H1 (cell line): ENCODE measurements at places on chromosomes 7 and 10. TPM values are rescaled to one million over a fixed set of nuclear protein-coding genes. Genes with fewer than 3 reads are reported as not detected.
A peak's percentile ranks its signal among the peaks of the same experiment; 100 is the strongest.

GRCh38 chr7:92737706-92738105 lies 98.7 kb downstream of the CDK6 start:
- no peaks in the 10 kb centered on the region for H3K36me3 ChIP-seq
- DNase-seq, result no peak
- H3K27me3 ChIP-seq, result no peaks in the 10 kb centered on the region
- H3K4me1 ChIP-seq, result peaks cover 2% of the 10 kb centered on the region; the same call in 1 of the 2 replicates

DNA sequence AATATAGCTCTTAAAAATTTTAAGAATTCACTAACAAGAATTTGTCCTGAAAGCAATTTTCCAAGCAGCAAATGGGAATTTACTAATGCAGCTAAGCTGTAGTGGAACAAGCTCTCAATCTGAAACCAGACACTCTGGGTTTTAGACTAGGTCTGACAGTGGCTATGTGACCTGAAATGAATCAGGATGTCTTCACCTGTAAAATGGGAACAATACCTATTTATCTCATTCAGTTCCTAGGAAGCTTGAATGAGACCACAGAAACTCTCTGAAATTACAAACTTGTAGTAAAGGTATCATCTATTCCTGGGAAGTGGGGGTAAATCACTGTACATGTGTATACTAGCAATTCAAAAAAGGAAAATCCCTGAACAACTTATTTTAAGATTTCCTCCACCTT lies 1.2 kb downstream of the DNAJC2 start:
- peaks cover 9% of the 10 kb centered on the region for H3K36me3 ChIP-seq
- no peak for DNase-seq
- H3K4me3 ChIP-seq, result peak overlapping the region; percentile 99
- peaks cover 3% of the 10 kb centered on the region; the same call in 1 of the 2 replicates for H3K4me1 ChIP-seq
- no peaks in the 10 kb centered on the region for H3K27me3 ChIP-seq

DNA sequence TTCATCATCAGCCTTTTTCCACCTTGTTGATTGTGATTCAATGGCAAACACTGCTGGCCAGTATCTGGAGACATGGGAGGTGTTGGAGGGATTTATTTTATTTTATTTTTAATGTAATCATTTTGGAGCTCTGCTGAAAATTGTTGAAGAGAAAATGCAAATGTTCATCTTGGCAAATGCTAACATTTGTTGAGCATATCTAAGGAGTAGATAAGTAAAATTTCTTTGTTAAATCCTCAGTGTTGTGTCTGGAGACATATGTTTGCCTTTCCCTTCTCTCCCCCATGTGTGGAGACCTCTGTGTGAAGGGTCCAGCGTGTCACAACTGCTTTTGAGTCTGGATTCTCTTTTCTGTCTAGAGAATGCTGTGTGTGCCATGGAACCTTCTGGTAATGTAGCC lies 300.3 kb downstream of the FZD1 start:
- no peak overlapping the region for H3K27ac ChIP-seq
- no peaks in the 10 kb centered on the region for H3K4me1 ChIP-seq
- H3K36me3 ChIP-seq, result no peaks in the 10 kb centered on the region
- no peak overlapping the region for H3K4me3 ChIP-seq
- DNase-seq, result no peak
- H3K27me3 ChIP-seq, result no peaks in the 10 kb centered on the region

PLAC9 gene
- 12.4 and 16.7 TPM in 2 replicates for total RNA-seq

DNA sequence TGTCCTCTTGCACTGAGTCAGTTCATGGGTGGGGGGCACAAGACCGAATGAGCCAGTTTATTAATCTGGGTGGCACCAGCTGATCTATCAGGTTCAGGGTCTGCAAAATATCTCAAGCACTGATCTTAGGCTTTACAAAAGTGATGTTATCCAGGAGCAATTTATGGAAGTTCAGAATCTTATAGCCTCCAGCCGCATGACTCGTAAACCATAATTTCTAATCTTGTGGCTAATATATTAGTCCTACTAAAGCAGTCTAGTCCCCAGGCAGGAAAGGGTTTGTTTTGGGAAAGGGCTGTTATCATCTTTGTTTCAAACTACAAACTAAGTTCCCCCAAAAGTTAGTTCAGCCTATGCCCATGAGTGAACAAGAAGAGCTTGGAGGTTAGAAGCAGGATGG lies 33.9 kb downstream of the AKR1C8 start:
- DNase-seq, result no peak
- no peak overlapping the region for H3K27ac ChIP-seq
- no peaks in the 10 kb centered on the region for H3K27me3 ChIP-seq
- no peak overlapping the region for H3K4me3 ChIP-seq
- H3K36me3 ChIP-seq, result no peaks in the 10 kb centered on the region
- no peaks in the 10 kb centered on the region for H3K4me1 ChIP-seq

DNA sequence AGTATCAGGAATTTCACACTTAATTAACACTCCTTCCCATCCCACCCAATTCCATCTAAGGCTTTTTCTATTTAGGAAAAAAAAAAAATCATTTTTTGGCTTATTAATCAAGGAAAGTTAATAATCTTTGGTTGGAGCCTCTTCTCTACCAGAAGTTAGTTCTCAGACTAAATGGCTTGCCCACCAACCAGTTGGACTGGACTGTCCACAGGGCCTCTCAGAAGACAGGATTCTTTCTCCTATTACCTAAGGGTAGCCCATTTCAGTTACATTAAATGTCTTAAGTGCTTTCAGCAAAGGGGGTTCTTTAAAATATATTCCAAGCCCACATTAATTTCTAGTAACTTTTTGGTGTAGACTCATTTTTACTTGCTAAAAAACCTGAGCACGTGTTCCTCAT lies 35.2 kb downstream of the GLUD1 start:
- no peak for DNase-seq
- no peaks in the 10 kb centered on the region for H3K27me3 ChIP-seq
- H3K4me3 ChIP-seq, result no peak overlapping the region
- peaks cover 6% of the 10 kb centered on the region; the same call in 1 of the 2 replicates for H3K36me3 ChIP-seq
- no peaks in the 10 kb centered on the region for H3K4me1 ChIP-seq
- no peak overlapping the region for H3K27ac ChIP-seq

SORCS3 gene
- total RNA-seq, result 0.82 and 0.88 TPM in 2 replicates

- 0 out of 2 replicates have a peak overlapping the region, but pooled peaks have one; percentile 61 for H3K27ac ChIP-seq
- DNase-seq, result no peak
- H3K4me3 ChIP-seq, result peak overlapping the region; percentile 85
- H3K27me3 ChIP-seq, result no peaks in the 10 kb centered on the region
- H3K36me3 ChIP-seq, result no peaks in the 10 kb centered on the region
- H3K4me1 ChIP-seq, result peaks cover 5% of the 10 kb centered on the region
Measured at GRCh38 chr10:110919971-110920881, 822 bp downstream of the SHOC2 start.

DNA sequence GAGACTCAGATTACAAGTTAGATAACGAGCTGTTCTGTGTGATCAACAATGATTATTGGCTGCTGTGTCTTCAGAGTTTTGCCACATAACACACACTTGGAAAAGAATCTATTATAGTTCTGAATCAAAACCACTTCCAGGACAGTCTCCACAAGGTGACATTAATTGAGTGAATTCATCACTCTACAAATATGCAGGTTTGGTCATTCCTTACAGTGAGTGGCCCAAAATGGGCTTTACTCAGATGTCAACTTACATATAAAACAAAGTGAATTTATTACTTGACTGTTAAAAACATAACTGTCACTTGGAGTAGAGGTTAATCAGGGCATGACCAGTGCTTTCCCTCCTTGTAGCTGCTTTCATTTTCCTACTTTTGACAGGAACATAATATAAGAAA lies 984.3 kb downstream of the REEP3 start:
- no peak overlapping the region for H3K27ac ChIP-seq
- H3K4me3 ChIP-seq, result no peak overlapping the region
- H3K4me1 ChIP-seq, result no peaks in the 10 kb centered on the region
- DNase-seq, result no peak
- H3K27me3 ChIP-seq, result no peaks in the 10 kb centered on the region

GRCh38 chr7:141785706-141786552 lies 4.1 kb upstream of the TAS2R5 start:
- no peak overlapping the region for H3K27ac ChIP-seq
- no peak for DNase-seq
- no peaks in the 10 kb centered on the region for H3K4me1 ChIP-seq
- no peak overlapping the region for H3K4me3 ChIP-seq
- no peaks in the 10 kb centered on the region for H3K27me3 ChIP-seq
- H3K36me3 ChIP-seq, result peaks cover 7% of the 10 kb centered on the region; the same call in 1 of the 2 replicates

DNA sequence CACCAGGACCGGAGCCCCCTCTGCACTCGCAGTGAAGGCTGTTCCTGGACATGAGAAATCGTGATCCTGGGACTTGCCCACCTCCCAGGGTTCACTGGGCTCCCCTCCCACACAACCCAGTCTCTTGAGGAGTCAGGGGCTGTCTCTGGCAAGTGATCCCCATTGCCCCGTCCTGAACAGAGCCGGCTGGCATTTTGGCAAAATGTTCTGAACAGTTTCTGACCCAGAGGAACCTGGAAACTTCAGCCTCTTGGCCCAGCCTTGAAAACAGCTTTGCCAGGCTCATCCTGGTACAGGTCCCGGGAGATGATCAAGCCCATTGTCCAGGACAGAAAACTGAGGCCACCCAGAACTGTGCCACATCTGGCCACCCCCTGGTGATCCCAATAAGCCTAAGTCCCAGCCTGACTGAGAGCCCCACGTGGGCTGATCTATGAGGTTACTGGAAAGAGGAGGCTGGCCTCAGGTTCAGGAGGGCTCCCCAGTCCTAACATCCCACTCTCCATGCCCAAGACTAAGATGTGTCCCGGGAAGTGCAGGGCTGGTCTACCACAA lies 115.7 kb downstream of the OAT start:
- no peaks in the 10 kb centered on the region for H3K27me3 ChIP-seq
- H3K27ac ChIP-seq, result no peak overlapping the region
- H3K4me3 ChIP-seq, result no peak overlapping the region
- no peaks in the 10 kb centered on the region for H3K4me1 ChIP-seq
- H3K36me3 ChIP-seq, result no peaks in the 10 kb centered on the region

NME8 gene
- total RNA-seq, result 0.22 and 0.57 TPM in 2 replicates

DNA sequence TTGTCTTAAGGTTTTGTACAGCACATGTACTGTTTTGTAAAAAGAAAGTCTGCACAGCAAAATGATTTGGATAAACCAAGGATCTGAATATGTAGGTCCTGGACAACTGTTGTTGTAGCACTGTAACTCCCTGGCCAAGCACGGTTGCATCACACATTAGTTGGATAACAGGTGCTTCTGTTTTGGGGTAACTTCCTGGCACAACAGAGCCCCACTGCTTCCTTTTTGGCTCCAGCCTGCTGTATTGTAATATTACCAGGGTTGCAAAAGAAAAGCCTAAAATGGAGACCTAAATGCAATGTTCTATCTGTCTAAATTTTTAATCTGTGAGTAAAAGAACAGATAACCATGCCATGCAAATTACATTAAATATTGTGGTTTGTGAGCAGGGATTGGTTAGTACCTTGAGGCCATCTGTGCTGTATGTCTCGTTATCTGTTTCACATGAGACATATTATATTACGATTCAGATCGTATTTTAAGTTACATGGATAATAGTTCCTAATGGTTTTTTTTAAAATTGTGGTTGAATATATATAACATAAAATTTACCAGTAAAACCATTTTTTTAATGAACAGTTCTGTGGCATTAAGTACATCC lies 27.5 kb upstream of the WAC start:
- no peaks in the 10 kb centered on the region for H3K27me3 ChIP-seq
- no peaks in the 10 kb centered on the region for H3K36me3 ChIP-seq
- H3K4me1 ChIP-seq, result no peaks in the 10 kb centered on the region
- H3K27ac ChIP-seq, result no peak overlapping the region
- no peak overlapping the region for H3K4me3 ChIP-seq
- no peak for DNase-seq
